IPS DF 6.9 (cell line): ENCODE measurements at places on chromosomes 4 and X.

DNA sequence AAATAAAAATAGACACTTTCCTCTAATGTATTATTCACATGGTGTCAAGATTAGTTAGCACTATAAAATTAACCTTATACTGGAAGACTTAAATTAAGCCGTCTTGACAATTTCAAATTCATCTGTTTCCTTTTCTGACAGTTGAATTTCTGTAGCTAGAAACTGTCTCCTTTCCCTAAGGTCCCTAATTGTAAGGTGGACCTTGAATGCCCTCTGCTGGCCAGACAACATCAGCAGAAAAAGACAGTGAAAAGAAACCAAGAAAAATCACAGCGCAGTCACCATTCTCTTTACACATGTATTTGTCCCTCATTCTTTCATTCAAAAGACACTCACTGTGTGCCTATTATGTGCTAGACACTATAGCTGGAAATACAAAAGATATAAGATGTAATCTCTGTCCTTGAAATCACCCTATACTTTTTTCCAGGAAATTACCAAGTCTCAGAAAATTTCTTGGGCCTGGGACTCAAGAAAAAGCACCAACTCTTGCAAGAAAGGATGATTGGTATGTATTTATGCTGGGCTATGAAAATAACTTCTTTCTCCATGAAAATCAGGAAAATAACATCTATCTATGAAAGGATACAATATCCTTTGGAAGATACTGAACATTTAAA is 32.7 kb upstream of the AMBN start:
- peak; percentile 18 for DNase-seq
- H3K36me3 ChIP-seq = no peaks in the 10 kb centered on the region
- no peak overlapping the region for H3K27ac ChIP-seq
- H3K4me1 ChIP-seq = no peaks in the 10 kb centered on the region
- H3K27me3 ChIP-seq = no peaks in the 10 kb centered on the region
- H3K4me3 ChIP-seq = no peak overlapping the region

- no peaks in the 10 kb centered on the region for H3K36me3 ChIP-seq
- DNase-seq = no peak
These were observed 409.4 kb downstream of the PCDH18 start for GRCh38 chr4:137122876-137123275.

GRCh38 chrX:115409551-115409950 is 120.0 kb downstream of the LUZP4 start:
- H3K27me3 ChIP-seq = no peaks in the 10 kb centered on the region
- no peak overlapping the region for H3K27ac ChIP-seq
- no peak for DNase-seq
- H3K4me1 ChIP-seq = no peaks in the 10 kb centered on the region

GRCh38 chr4:15878011-15878410 is 60.5 kb downstream of the FGFBP1 start:
- no peak overlapping the region for H3K27ac ChIP-seq
- no peak for DNase-seq
- H3K36me3 ChIP-seq = no peaks in the 10 kb centered on the region
- no peaks in the 10 kb centered on the region for H3K27me3 ChIP-seq
- H3K4me3 ChIP-seq = no peak overlapping the region
- H3K4me1 ChIP-seq = no peaks in the 10 kb centered on the region

- no peak for DNase-seq
- H3K27me3 ChIP-seq = no peaks in the 10 kb centered on the region
- peaks cover 6% of the 10 kb centered on the region; the same call in 1 of the 2 replicates for H3K36me3 ChIP-seq
- H3K4me1 ChIP-seq = no peaks in the 10 kb centered on the region
- no peak overlapping the region for H3K4me3 ChIP-seq
- no peak overlapping the region for H3K27ac ChIP-seq
These were observed 89.9 kb upstream of the TLR2 start for GRCh38 chr4:153594210-153594609.

DNA sequence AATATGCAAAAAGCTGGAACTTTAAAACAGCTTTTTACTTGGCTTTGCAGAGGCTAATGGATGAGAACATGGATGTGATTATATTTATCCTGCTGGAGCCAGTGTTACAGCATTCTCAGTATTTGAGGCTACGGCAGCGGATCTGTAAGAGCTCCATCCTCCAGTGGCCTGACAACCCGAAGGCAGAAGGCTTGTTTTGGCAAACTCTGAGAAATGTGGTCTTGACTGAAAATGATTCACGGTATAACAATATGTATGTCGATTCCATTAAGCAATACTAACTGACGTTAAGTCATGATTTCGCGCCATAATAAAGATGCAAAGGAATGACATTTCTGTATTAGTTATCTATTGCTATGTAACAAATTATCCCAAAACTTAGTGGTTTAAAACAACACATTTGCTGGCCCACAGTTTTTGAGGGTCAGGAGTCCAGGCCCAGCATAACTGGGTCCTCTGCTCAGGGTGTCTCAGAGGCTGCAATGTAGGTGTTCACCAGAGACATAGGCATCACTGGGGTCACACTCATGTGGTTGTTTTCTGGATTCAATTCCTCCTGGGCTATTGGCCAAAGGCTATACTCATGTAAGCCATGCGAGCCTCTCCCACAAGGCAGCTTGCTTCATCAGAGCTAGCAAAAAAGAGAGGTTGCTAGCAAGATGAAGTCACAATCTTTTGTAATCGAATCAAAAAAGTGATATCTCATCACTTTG is 15.6 kb downstream of the TLR8 start:
- H3K4me3 ChIP-seq = no peak overlapping the region
- H3K27me3 ChIP-seq = no peaks in the 10 kb centered on the region
- no peak overlapping the region for H3K27ac ChIP-seq
- H3K4me1 ChIP-seq = no peaks in the 10 kb centered on the region
- H3K36me3 ChIP-seq = no peaks in the 10 kb centered on the region

- H3K36me3 ChIP-seq = no peaks in the 10 kb centered on the region
- no peak overlapping the region for H3K4me3 ChIP-seq
- no peak for DNase-seq
- no peak overlapping the region for H3K27ac ChIP-seq
- peaks cover 1% of the 10 kb centered on the region; the same call in 1 of the 2 replicates for H3K4me1 ChIP-seq
These were observed 61.9 kb upstream of the ENPP6 start for GRCh38 chr4:184279496-184280061.

DNA sequence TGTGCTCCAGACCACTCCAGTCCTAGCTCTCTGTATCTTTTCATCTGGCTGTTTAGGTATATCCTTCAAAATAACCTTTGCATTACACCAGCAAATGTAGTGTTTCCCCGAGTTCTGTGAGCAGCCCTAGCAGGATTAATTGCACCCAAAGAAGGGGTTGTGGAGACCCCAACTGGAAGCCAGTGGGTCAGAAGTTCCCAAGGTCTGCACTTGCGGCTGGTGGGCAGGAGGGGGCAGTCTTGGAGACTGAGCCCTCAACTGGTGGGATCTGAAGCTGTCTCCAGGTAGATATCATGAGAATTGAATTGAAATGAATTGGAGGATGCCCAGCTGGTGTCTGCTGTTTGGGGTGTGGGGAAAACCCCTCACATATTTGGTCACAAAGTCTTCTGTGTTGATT is 1485.3 kb upstream of the TENM3 start:
- H3K27me3 ChIP-seq = no peaks in the 10 kb centered on the region
- no peaks in the 10 kb centered on the region for H3K4me1 ChIP-seq
- H3K4me3 ChIP-seq = no peak overlapping the region
- DNase-seq = no peak
- H3K27ac ChIP-seq = no peak overlapping the region
- no peaks in the 10 kb centered on the region for H3K36me3 ChIP-seq

GRCh38 chr4:72312032-72312650 is 256.9 kb downstream of the ADAMTS3 start:
- H3K36me3 ChIP-seq = no peaks in the 10 kb centered on the region
- peak; percentile 54 for DNase-seq
- H3K27me3 ChIP-seq = no peaks in the 10 kb centered on the region
- H3K4me3 ChIP-seq = no peak overlapping the region

DNA sequence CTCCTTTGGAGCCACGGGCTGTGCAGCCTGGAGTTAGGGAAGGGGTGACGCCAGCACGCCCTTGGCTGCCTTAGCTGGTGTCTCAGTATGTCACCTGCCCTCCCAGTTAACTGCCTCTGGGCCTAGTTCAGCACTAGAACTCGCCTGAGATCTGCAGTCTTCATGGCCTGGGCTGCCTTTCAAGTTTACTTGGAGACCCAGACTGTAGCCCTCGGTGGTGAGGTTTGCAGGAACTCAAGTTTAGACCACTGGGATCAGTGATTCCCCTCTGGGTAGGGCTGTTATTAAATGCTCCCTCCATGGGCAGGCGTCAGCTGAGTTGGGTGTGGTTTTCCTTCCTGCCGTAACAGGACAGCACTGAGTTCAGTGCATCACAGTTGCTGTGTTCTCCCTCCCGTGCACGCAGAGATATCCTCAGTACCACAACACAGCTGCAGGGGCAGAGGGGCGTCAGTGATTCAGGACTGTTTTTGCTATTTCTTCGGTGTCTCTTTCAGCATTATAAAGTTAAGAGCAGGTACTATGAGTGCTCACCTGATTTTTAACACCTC is 30.5 kb downstream of the PLAC8 start:
- no peaks in the 10 kb centered on the region for H3K36me3 ChIP-seq
- H3K27me3 ChIP-seq = no peaks in the 10 kb centered on the region
- no peaks in the 10 kb centered on the region; the same call in 1 of the 2 replicates for H3K4me1 ChIP-seq

GRCh38 chr4:93748373-93749291 is 79.9 kb upstream of the ATOH1 start:
- 0 out of 2 replicates have a peak, but pooled peaks cover 1% of the 10 kb centered on the region for H3K4me1 ChIP-seq
- no peaks in the 10 kb centered on the region for H3K36me3 ChIP-seq
- no peaks in the 10 kb centered on the region; the same call in 1 of the 2 replicates for H3K27me3 ChIP-seq
- H3K4me3 ChIP-seq = no peak overlapping the region

- H3K4me1 ChIP-seq = no peaks in the 10 kb centered on the region
- H3K4me3 ChIP-seq = no peak overlapping the region
- DNase-seq = no peak
- no peaks in the 10 kb centered on the region for H3K27me3 ChIP-seq
- no peak overlapping the region for H3K27ac ChIP-seq
These were observed 149.1 kb downstream of the SLC39A8 start for GRCh38 chr4:102196221-102196620.
